ENCODE measurements at places on chromosomes 2 and 18. TPM values are rescaled to one million over a fixed set of nuclear protein-coding genes. Genes with fewer than 3 reads are reported as not detected.

DNA sequence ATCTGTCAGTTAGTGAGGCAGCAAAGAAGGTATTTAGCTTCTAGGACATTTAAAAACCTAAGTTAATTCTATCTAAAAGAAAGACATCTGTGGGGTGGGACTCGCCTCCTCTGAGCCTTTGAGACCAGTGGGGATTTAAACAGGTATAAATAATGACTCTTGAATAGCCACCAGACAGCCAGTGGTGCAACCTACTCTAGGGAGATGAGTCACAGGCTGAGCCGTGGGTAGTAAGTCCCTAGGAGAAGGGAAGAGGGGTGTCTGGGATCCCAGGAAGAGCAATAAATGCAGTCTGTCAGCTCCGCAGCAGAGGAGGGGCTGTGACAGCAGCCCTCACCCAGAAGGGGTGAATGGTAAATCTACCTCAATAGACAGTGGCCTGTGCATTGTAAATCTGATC, 43.1 kb upstream of the GALNT3 start:
- H3K36me3 ChIP-seq: no peaks in the 10 kb centered on the region
- no peaks in the 10 kb centered on the region for H3K27me3 ChIP-seq
- H3K4me1 ChIP-seq: no peaks in the 10 kb centered on the region
- no peak overlapping the region for H3K27ac ChIP-seq

DNA sequence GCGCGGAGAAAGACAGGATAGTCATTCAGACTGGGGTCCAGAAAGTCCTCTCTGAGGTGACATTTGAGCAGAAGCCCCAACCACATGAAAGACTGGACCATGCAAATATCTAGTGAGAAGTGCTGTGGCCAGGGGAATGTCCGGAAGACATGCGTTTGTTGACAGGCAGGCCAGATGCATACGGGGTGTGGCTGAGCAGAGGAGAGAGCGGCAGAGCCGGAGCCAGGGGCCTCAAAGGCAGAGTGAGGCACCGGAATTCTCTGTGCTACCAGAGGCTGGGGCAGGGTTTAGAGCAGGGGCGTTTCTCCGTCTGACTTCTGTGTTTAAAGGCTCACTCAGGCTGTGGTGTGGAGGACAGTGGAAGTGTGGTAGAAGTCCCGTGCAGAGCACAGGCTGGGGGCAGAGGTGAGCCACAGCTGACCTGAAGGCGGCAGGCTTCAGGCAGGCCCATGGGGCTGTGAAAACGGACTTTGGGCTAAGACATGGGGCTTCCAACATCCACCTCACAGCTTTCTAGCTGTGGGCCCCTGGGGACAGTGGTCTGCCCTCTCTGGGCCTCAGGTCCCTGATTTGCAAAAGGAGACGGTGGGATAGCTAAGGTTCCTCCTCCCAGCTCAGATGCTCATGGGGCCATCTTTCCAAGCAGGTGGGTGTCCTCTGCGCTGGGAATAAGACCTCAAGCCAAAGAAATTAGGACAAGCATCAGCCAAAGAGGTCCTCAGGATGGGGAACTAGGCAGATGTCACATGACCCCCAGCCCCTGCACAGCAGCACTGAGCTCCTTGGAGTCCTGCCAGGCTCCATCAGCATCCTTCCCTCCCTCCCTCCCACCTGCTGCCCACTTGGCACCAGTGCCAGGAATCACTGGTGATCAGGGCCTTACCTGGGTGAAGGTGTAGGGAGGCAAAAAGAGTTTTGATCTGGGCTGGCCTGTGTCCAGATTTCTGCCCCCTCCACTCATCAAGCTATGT, 11.2 kb downstream of the RUFY4 start:
- no peak overlapping the region for H3K4me3 ChIP-seq
- DNase-seq: no peak
- no peaks in the 10 kb centered on the region for H3K27me3 ChIP-seq
- no peak overlapping the region for H3K27ac ChIP-seq

- H3K4me1 ChIP-seq: peaks cover 22% of the 10 kb centered on the region
- no peak overlapping the region for H3K4me3 ChIP-seq
- H3K27ac ChIP-seq: peak overlapping the region; percentile 62
- no peak for DNase-seq
Observed at GRCh38 chr18:34772887-34773286, 62.8 kb downstream of the DTNA start.

DNA sequence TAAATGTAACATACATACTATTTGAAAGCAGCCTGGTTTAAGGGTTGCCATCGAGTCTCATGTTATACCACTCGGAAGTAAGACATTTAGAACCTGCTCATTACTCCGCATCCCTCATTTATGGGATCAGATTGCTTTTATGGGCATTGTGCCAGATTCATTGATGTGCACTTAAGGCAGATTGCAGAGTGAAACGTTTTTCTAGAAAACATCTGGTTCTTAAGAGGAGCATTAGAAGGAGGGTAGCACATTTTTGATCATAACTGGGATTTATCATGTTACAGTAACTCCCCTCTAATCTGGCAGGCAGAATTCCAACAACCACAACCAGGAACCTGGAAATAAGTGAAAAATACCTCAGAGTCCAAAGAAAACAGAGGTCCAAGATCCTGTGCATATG, 74.2 kb upstream of the GALNT3 start:
- H3K36me3 ChIP-seq: no peaks in the 10 kb centered on the region
- H3K27ac ChIP-seq: no peak overlapping the region
- DNase-seq: no peak

DNA sequence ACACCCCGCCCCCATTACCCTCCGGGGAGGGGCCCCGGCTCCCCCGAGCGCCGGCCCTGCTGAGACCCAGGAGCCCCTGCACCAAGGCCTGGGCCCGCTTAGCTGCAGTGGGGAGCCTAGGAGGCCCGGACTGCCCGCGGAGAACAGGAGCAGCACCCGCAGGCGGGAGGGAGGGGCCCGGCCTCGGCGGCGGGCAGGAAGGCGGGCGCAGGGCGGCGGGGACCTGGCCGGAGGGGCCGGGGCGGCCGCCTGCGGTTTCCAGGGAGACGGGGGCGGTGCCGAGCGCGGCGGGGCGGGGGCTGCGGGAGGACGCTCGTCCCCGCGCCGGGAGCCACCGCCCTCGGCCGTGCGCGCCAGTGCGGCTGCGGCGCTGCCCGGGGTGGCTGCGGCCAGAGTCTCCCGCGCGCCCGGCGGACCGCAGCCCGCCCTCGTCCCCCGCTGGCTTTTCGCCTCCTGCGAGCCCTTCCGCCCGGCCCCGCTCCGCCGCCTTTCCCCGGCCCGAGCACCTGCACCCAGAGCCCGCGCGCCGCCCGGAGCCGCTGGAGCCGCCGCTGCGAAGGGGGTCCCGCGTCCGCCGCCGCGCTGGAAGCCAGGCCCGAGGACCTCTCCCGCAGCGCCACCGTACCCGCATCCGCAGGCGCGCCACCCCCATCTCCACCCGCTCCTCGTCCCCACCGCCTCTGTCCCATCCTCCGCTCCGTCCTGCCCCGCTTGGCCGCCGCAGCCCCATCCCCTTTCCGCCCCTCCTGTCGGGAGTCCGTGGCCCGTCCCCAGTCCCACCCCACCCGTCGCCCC, 17.2 kb downstream of the GPC1 start:
- no peaks in the 10 kb centered on the region for H3K36me3 ChIP-seq
- no peaks in the 10 kb centered on the region for H3K27me3 ChIP-seq
- peak overlapping the region; percentile 76 for H3K4me3 ChIP-seq
- H3K27ac ChIP-seq: peak overlapping the region; percentile 62

- H3K36me3 ChIP-seq: no peaks in the 10 kb centered on the region
- no peak overlapping the region for H3K4me3 ChIP-seq
- H3K27me3 ChIP-seq: no peaks in the 10 kb centered on the region
- H3K4me1 ChIP-seq: no peaks in the 10 kb centered on the region
Observed at GRCh38 chr18:65907281-65907680, 156.5 kb downstream of the CDH7 start.

GRCh38 chr2:235360446-235360845, 133.4 kb upstream of the AGAP1 start:
- no peaks in the 10 kb centered on the region for H3K4me1 ChIP-seq
- no peaks in the 10 kb centered on the region for H3K36me3 ChIP-seq
- H3K27ac ChIP-seq: no peak overlapping the region
- no peak for DNase-seq
- H3K27me3 ChIP-seq: no peaks in the 10 kb centered on the region

GRCh38 chr2:216548901-216549331, 50.3 kb downstream of the RPL37A start:
- H3K4me1 ChIP-seq: peaks cover 72% of the 10 kb centered on the region
- H3K27ac ChIP-seq: peak overlapping the region; percentile 76
- H3K36me3 ChIP-seq: no peaks in the 10 kb centered on the region
- H3K27me3 ChIP-seq: no peaks in the 10 kb centered on the region
- peak; percentile 70 for DNase-seq

DNA sequence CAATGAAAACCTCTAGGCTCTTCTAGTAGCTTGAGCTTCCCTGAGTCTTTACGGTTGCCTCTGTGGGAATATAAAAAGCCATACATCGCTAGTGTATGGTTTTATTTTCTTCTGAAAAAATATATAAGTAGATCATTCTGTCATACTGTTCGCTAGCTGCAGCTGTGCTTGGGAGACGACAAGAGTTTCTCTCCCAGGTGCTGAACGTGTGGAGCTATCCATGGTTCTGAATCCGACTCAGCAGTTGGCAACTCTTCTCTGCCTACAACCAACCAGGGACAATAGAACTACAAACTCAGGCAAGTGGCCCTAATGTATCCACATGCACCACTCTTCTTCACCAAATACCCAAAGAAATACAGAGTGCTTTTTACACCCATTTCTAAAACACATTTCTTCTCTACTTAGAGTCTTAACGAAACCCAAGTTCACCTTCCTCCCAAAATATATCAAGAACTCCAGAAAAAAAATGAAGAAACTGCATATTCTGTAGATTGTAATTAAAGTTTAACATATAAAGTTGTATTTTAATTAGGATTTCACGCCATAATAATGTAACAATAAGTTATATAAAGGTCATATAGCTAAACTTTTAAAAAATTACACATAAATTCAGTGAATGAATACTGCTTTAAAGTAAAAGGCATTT, 2.2 kb upstream of the KCNH7 start:
- H3K4me3 ChIP-seq: no peak overlapping the region
- H3K4me1 ChIP-seq: no peaks in the 10 kb centered on the region
- peaks cover 22% of the 10 kb centered on the region for H3K27me3 ChIP-seq
- H3K27ac ChIP-seq: no peak overlapping the region
- DNase-seq: no peak

- H3K27me3 ChIP-seq: no peaks in the 10 kb centered on the region
- H3K36me3 ChIP-seq: no peaks in the 10 kb centered on the region
- no peak for DNase-seq
- no peak overlapping the region for H3K27ac ChIP-seq
- H3K4me3 ChIP-seq: no peak overlapping the region
Observed at GRCh38 chr2:8840475-8841091, 3.2 kb upstream of the KIDINS220 start.

DNA sequence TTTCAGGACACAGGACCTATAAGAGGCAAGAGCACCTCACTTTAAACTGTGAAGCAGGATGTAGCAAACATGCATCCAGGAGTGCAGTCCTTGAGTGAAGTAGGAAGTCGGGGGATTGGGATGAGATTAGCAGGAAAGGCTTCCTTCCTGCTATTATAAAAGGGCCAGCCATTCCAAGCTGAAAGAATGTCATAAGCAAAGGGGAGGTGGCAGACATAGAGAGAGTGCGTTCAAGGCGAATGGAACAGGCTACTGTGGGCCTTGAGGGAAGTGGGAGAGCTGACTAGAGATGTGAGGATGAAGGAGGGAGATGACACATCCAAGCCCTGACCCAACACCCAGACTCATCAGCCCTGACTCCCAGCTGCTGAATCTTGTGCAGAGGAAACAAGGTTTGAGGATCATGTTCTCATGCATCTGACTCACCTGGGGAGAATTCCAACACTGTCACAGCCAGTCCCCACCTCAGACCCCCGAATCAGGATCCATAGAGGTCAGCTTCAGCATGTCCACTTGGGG, 63.9 kb downstream of the GYPC start:
- peak overlapping the region; percentile 4 for H3K27ac ChIP-seq
- DNase-seq: no peak
- no peaks in the 10 kb centered on the region for H3K36me3 ChIP-seq
- H3K4me1 ChIP-seq: no peaks in the 10 kb centered on the region
- no peaks in the 10 kb centered on the region for H3K27me3 ChIP-seq
- no peak overlapping the region for H3K4me3 ChIP-seq

DNA sequence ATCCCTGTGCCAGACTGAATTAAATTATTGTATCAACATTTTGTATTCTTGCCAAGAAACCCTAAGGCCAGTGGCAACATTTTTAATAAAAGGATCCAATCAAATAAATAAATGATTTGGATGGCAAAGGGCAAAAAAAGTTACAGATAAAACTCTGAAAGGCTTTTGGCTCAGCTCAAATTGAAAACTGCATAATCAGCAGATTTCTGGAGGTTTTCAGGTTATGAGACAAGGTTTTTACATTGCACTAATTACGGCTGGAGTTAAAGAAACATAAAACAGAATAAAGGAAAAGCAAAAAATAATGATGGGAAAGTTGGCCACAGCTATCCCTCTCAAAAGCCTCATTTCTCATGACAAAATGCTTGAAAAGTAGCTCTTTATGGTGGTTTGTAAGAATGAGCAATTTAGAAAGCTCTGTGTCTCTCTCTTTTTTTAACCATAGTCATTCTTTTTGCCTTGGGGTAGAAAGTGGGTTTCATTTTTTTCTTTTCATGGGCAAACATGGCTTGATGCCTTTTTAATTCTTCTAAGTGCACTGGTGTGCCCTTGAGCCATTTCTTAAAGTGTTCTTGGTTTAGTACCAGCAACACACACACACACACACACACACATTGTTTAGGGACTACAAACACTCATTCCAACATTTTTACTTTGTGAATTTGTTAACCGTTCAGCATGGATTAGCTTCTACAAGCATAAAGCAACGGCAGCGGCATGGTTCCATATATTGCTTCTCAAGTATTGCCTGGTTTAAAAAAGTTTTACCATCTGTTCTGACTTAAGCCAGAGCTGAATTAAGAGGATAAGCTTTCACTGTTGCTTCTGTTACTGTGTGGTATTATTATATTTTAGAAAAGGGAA, 747.1 kb upstream of the FSHR start:
- H3K27ac ChIP-seq: no peak overlapping the region
- no peak for DNase-seq
- no peaks in the 10 kb centered on the region for H3K4me1 ChIP-seq
- no peaks in the 10 kb centered on the region for H3K27me3 ChIP-seq

GRCh38 chr2:61721382-61721781, 132.5 kb downstream of the FAM161A start:
- H3K4me1 ChIP-seq: no peaks in the 10 kb centered on the region
- no peak overlapping the region for H3K4me3 ChIP-seq
- no peak overlapping the region for H3K27ac ChIP-seq
- H3K27me3 ChIP-seq: no peaks in the 10 kb centered on the region
- no peak for DNase-seq
- no peaks in the 10 kb centered on the region for H3K36me3 ChIP-seq

Gene OXER1
- 0.33 TPM for total RNA-seq

Gene CYP27A1
- total RNA-seq: 21.9 TPM

Gene CXCR1
- not detected for total RNA-seq

Gene CENPA
- total RNA-seq: not detected

Gene LOXL3
- total RNA-seq: 7.9 TPM

Gene SMYD1
- 39.6 TPM for total RNA-seq

Gene LIMS1
- 65.3 TPM for total RNA-seq

Gene NGEF
- total RNA-seq: not detected

Gene LHCGR
- not detected for total RNA-seq
